ENCODE measurements at places on chromosomes 5 and 9. TPM values are rescaled to one million over a fixed set of nuclear protein-coding genes. Genes with fewer than 3 reads are reported as not detected.
A peak's percentile ranks its signal among the peaks of the same experiment; 100 is the strongest.

GRCh38 chr5:179381691-179382090 lies 36.4 kb upstream of the ADAMTS2 start:
- peak; percentile 15 for DNase-seq
- no peaks in the 10 kb centered on the region for H3K36me3 ChIP-seq
- no peak overlapping the region for H3K27ac ChIP-seq
- no peaks in the 10 kb centered on the region for H3K4me1 ChIP-seq
- H3K4me3 ChIP-seq = no peak overlapping the region
- no peaks in the 10 kb centered on the region for H3K27me3 ChIP-seq

DNA sequence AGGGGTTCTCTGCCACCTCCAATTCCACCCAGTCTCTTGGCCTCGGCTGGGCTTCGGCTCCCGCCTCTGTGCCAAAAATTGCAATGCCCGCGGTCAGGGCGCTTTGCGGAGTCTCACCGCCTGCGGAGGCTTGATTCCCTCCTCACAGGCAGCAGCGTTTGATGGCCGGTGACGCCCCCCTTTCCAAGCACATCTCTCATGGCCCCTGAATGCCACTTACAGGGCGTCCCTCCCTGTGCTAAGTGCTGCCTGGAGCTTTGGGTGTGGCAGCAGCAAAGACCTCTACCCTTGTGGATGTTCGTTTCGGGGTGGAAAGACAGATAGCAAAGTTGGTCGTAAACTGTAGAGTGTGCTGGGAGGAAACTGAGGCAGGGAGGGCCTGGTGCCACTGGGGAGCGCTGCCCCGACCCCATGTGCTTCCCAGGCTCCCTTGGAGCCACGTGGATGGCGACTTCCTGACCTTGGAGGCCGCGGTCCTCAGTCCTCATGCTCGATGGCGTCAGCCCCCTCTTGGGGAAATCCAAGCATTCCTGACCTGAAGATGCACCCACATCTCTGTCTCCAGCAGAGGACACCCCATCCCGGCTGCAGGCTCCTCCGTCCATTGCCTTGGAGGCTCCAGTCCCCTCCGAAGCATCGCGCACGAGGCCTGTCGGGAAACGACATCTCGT lies 249.2 kb upstream of the IRX4 start:
- H3K4me3 ChIP-seq = no peak overlapping the region
- no peaks in the 10 kb centered on the region for H3K36me3 ChIP-seq
- no peaks in the 10 kb centered on the region for H3K4me1 ChIP-seq

GRCh38 chr9:34990908-34991606 lies 1.5 kb downstream of the DNAJB5 start:
- H3K36me3 ChIP-seq = peaks cover 25% of the 10 kb centered on the region
- H3K27me3 ChIP-seq = no peaks in the 10 kb centered on the region
- no peak overlapping the region for H3K27ac ChIP-seq
- peaks cover 10% of the 10 kb centered on the region for H3K4me1 ChIP-seq
- DNase-seq = peak; percentile 62
- H3K4me3 ChIP-seq = peak overlapping the region; percentile 81

DNA sequence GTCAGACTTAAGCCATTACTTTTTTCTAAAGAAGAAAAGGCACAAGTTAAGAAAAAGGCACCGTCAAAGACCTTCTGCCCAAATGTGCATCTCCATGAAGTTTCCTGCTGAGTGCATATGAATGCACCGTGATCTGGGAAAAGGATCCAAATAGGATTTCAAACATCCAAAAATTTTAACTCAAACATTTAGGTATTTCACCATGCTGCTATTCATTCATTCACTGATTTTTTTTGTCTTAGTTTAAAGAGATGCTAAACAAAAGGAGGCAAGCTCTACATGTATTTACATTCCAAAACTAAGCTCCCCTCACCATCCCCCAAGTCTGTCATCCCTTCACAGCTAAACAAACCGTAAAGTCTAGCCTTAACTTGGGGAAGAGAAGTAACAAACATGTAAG lies 291.9 kb downstream of the ARL15 start:
- peaks cover 18% of the 10 kb centered on the region for H3K36me3 ChIP-seq
- H3K27me3 ChIP-seq = no peaks in the 10 kb centered on the region
- peak; percentile 62 for DNase-seq
- peak overlapping the region; percentile 36 for H3K4me3 ChIP-seq

DNA sequence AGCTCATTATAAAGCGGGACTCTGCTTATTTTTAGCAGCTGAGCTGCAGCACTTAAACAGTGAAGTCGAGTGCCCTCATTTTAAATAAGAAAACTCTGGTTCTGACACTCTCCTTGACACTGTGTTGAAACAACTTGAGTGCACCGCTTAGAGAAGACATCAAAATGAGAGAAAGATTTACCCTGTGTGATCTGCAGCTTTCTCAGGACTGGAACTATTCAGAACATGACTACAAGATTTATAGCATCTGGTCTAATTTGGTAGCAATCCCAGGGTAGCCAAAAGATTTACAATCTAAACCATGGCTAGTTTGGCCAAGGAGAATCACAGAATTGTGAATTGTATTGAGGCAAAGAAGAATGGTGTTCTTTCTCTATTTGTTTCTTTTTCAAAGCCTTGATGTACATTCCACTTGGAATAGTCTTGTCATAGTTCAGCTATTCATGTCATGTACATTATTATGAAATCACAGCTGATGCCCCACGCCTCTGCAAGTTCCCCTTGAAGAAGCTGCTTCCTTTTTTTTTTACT lies 38.7 kb downstream of the PLEKHG4B start:
- peaks cover 70% of the 10 kb centered on the region for H3K36me3 ChIP-seq
- H3K4me1 ChIP-seq = peaks cover 25% of the 10 kb centered on the region
- H3K4me3 ChIP-seq = no peak overlapping the region
- H3K27me3 ChIP-seq = no peaks in the 10 kb centered on the region
- DNase-seq = no peak

DNA sequence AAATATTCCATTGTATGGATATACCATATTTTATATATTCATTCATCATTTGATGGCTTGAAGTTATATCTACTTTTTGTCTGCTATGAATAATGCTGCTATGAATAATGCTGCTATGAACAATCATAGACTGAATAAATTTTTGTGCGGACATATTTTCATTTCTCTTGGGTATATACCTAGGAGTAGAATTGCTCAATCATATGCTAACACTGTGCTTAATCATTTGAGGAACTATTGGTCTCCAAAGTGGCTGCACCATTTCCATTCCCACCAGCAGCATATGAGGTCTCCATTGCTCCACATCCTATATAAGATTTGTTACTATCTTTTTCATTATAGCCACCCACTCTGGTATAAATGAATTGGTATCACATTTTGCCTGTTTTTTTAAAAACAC lies 18.3 kb upstream of the TEK start:
- H3K36me3 ChIP-seq = no peaks in the 10 kb centered on the region
- H3K4me3 ChIP-seq = no peak overlapping the region
- no peaks in the 10 kb centered on the region for H3K4me1 ChIP-seq
- DNase-seq = no peak
- H3K27ac ChIP-seq = no peak overlapping the region
- H3K27me3 ChIP-seq = no peaks in the 10 kb centered on the region

GRCh38 chr9:4020038-4020754 lies 279.7 kb downstream of the GLIS3 start:
- no peak for DNase-seq
- H3K4me1 ChIP-seq = no peaks in the 10 kb centered on the region
- H3K27me3 ChIP-seq = no peaks in the 10 kb centered on the region
- H3K4me3 ChIP-seq = no peak overlapping the region

- H3K4me1 ChIP-seq = no peaks in the 10 kb centered on the region
- no peaks in the 10 kb centered on the region for H3K36me3 ChIP-seq
- DNase-seq = no peak
- H3K4me3 ChIP-seq = no peak overlapping the region
These were observed 5.9 kb downstream of the KCNMB1 start for GRCh38 chr5:170383227-170383626.

DNA sequence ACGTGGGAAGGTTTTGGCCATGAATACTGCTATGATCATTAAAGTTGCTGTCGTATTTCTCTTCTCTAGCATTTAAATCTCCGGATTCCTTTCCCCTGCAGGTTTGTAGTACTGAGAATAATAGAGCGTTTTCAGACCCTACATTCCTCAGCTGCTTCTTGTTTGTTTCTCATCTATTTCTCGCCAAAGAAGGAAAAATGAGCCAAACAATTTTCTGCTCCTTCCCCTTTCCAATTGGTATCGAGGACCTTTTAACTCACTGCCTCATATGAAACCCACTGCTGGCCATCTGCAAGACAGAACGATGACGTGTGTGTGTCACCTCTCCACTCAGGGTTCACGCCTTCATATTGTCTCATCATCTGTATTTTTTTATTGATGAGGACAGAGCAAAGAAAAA lies 689.4 kb upstream of the WWC1 start:
- no peak overlapping the region for H3K4me3 ChIP-seq
- H3K36me3 ChIP-seq = no peaks in the 10 kb centered on the region
- no peak overlapping the region for H3K27ac ChIP-seq
- no peak for DNase-seq

DNA sequence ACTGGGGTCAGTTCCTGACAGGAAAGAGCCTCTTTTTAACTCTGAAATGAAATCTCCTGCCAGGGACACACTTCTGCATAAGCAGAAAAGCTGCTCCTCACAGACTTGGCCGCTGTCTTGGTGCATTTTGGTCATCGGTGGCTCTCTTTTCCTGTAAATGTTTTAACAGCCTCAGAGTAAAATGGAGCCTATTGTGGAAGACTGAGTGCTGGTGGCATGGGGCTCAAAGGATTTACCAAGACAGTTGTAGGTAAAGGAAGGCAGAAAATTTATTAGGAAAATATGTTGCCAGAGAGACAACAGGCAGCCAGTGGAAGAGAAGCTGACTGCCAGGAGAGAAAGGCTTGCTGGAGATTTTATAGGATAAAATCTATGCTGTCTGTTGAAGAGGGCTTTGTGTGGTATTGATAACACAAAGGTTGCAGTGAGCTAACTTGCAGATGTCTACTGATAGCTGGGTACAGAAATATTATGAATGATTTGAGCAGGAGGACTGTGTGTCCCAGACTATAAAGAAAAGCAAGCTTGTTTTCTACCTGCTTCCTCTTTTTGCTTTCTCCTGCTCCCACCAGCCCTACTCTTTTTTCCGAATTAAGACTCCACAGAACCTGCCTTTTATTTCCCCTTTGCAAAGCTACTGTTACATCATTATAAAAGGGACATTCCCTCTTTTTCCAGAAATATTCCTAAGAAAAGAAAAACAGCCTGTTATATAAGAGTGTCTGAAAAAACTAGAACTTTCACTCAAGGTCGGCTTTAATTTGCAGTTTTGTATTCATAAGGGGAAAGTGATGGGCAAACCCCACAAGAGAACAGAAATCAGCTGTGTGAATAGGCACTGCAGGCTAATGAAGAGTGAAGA lies 27.9 kb upstream of the IFNA14 start:
- no peak for DNase-seq
- no peaks in the 10 kb centered on the region for H3K36me3 ChIP-seq
- H3K27me3 ChIP-seq = peaks cover 42% of the 10 kb centered on the region
- H3K4me3 ChIP-seq = no peak overlapping the region
- no peaks in the 10 kb centered on the region for H3K4me1 ChIP-seq

DNA sequence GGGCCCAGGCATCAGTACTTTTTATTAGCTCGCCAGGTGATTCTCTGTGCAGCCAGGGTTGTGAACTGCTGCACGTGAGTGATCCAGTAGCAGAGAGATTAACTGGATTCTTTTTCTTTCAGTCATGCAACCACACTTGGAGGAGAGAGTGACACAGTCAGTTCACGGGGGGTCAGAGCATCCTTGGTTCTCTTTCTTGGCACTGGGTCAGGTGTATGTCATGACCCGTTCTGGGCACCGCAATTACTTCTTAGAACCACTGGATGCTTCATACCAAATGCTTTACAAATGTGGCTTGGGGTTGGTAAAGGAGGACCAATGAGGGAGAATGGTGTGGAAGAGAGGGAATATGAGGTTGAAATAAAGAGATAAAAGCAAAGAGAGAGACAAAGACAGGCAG lies 368.7 kb downstream of the MLLT3 start:
- no peaks in the 10 kb centered on the region for H3K4me1 ChIP-seq
- no peak overlapping the region for H3K4me3 ChIP-seq
- no peaks in the 10 kb centered on the region for H3K27me3 ChIP-seq
- no peak for DNase-seq
- no peak overlapping the region for H3K27ac ChIP-seq

FOXD4L3 gene
- not detected for total RNA-seq

TMEM171 gene
- total RNA-seq = 0.42 TPM

FOXD1 gene
- 0.31 TPM for total RNA-seq

Data from H9 (cell line).